ENCODE measurements at places on chromosomes 2 and 18. TPM values are rescaled to one million over a fixed set of nuclear protein-coding genes. Genes with fewer than 3 reads are reported as not detected.

The C2orf78 gene
- not detected for total RNA-seq

The RNF152 gene
- total RNA-seq: 0.19 TPM

The DSG2 gene
- total RNA-seq: 0.16 TPM

The ADI1 gene
- total RNA-seq: 30.1 TPM

The ALLC gene
- total RNA-seq: not detected

The ECEL1 gene
- not detected for total RNA-seq

The WNT6 gene
- total RNA-seq: not detected
